ENCODE measurements at places on chromosomes 13 and 19. TPM values are rescaled to one million over a fixed set of nuclear protein-coding genes. Genes with fewer than 3 reads are reported as not detected.

Gene NALCN
- 0.33 TPM for total RNA-seq

Gene TNFRSF19
- total RNA-seq: 4.2 TPM

Gene GARIN5A
- total RNA-seq: 1.2 TPM

Gene KIR3DL2
- not detected for total RNA-seq

Gene IRS2
- total RNA-seq: 19.7 TPM

Gene CGB2
- not detected for total RNA-seq

Gene SHISA2
- total RNA-seq: not detected

Gene IFI30
- total RNA-seq: 9.1 TPM

Gene FPR1
- total RNA-seq: 2.8 TPM

Gene SBSN
- total RNA-seq: not detected

Gene PODNL1
- not detected for total RNA-seq

Gene CRX
- not detected for total RNA-seq

Gene CEACAM16
- total RNA-seq: not detected

Gene THSD1
- total RNA-seq: 5.4 TPM

Gene B3GNT8
- total RNA-seq: 8.0 TPM

Gene ZNF493
- total RNA-seq: 49.3 TPM

Gene ZNF528
- total RNA-seq: 18.2 TPM

Gene AMH
- not detected for total RNA-seq

Data from sigmoid colon (tissue), 7 donors.